MG63 (cell line): ENCODE measurements at places on chromosomes 11 and 22. TPM values are rescaled to one million over a fixed set of nuclear protein-coding genes. Genes with fewer than 3 reads are reported as not detected.

DNA sequence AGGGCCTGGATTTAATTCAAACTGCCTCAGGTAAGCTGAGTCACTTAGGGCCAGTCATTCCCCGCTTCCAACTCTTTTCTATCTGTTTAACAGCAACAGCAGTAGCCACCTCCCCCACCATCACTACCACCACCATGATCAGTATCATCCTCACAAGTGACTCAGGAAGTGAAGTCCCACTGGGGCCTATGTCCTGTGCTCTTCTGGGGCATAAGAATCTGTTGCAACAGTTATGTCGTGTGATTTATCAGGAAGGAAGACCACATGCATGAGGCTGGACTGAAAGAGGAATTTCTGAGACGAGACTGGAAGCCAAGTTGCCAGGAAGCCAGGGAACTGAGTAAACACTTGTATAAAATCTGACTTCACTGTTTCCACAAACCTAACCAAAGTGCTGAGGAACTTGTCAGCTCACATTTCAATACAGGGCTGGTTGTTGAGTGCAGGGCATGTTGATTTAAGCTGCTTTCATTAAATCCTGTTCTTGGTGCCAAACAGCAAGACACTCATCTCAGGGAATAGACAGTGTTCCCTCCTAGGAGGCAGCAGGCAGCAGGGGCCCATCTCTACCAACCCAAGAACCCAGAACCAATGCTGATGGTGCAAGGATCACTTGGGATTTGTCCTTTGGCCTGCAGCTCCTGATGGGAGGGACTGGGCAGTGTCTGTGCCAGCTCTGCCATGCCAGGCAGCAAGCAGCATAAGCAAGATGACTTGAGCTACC lies 226.7 kb upstream of the NARS2 start:
- DNase-seq, result peak; percentile 75

DNA sequence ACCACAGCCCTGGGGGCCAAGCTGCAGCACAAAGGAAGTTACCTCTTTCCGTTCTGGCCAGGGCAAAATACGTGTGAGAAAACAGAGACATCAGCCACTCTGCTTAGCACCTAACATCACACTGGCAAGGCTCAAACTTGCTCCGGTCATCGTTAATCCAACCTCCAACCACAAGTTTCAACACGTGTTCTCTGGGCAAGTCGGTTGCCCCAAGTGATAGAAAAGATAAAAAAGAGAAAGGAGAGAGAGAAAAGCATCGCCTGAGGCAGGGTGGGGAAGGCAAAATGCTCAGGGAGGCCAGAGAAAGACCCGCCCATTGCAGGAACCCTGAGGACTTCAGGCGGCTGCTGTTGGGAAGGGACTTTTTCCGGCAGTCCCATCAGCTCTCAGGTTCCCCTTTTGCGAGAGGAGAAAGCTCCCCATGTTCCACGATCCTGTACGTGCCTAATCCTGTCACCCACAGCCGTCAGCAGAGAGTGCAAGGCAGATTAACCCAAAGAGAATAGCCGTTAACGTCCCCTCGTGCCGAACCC lies 18.5 kb upstream of the B4GALNT4 start:
- DNase-seq, result no peak

- peak; percentile 47 for DNase-seq
Observed at GRCh38 chr11:44575288-44575672, 9.8 kb downstream of the CD82 start.

DNA sequence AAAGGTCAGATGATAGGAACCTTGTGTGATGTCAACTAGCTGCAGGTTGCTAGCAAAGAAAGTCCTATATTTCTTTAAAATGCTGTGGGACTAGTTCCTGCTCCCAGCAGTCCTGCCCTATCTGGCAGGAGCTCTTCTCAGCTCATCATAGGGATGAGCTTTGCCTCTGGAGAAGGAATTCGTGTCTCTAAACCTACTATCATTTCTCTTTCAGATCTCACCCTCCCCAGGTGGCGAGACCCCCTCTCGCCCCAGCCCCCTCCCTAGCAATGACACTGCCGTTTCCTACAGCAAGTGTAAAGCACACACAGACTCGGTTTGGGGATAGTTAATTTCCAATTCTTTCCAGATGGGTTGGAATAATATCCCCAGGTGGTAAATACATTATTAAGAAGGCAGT lies 533.3 kb downstream of the OPCML start:
- DNase-seq, result no peak

- DNase-seq, result no peak
Observed at GRCh38 chr11:13875643-13876042, 86.9 kb upstream of the SPON1 start.

DNA sequence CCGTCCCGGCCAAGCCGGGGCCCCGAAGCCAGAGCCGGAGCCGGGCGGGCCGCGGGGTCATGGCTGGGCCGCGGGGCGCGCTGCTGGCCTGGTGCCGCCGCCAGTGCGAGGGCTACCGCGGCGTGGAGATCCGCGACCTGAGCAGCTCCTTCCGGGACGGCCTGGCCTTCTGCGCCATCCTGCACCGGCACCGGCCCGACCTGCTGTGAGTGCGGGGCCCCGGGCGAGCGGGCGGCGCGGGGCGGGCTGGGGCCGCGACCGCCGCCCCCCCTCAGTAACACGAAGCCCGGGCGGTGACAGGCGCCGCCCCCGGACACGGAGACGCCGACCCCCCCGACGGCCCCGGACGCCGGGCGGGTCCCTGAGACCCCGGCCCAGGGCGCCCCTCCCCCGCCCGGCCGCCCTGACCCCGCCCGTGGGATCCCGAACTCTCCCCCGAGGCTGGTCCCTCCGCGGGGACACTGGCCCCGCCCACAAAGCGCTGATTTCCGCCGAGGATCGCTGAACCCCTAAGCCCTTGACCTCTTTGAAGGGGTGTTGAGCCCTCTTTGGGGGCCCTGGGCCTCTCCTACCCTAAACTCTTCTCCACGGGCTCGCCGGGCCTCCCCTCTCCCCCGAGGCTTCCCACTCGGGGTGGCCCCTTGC lies 389 bp downstream of the MICALL1 start:
- DNase-seq, result peak; percentile 36

GRCh38 chr22:40708177-40708576 lies 28.9 kb downstream of the MCHR1 start:
- DNase-seq, result no peak

GRCh38 chr11:113856966-113857759 lies 18.2 kb downstream of the USP28 start:
- DNase-seq, result no peak

GRCh38 chr11:28797536-28797935 lies 689.3 kb downstream of the METTL15 start:
- no peak for DNase-seq

The NUCB2 gene
- 24.3 and 117 TPM in 2 replicates for total RNA-seq

The DKK3 gene
- 228 and 269 TPM in 2 replicates for total RNA-seq

The KRTAP5-2 gene
- total RNA-seq, result not detected in 2 replicates

The DDTL gene
- total RNA-seq, result 4.7 and 6.6 TPM in 2 replicates

The XKR3 gene
- total RNA-seq, result not detected in 2 replicates

The YAP1 gene
- 19.3 and 28.6 TPM in 2 replicates for total RNA-seq

The ABCC8 gene
- not detected in 2 replicates for total RNA-seq
